ENCODE measurements at places on chromosomes 7 and 10.

DNA sequence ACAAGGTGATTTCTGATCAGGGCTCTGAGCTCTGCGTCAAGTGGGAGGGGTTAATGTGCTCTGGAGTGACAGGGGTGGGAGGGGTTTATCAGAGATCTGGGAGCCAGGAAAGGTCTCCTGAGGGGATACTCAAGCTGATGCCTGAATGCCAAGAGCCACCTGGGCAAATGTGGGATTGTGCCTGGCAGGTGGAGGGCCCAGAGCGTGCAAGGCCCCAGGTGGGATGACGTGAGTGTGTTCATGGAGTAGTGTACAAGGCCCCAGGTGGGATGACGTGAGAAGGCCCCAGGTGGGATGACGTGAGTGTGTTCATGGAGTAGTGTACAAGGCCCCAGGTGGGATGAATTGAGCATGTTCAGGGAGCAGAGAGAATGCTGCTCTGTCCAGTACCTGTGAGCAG lies 610.3 kb downstream of the PTPRN2 start:
- DNase-seq: no peak

- no peak for DNase-seq
These were observed 36.5 kb upstream of the SVIL start for GRCh38 chr10:29671228-29671780.

DNA sequence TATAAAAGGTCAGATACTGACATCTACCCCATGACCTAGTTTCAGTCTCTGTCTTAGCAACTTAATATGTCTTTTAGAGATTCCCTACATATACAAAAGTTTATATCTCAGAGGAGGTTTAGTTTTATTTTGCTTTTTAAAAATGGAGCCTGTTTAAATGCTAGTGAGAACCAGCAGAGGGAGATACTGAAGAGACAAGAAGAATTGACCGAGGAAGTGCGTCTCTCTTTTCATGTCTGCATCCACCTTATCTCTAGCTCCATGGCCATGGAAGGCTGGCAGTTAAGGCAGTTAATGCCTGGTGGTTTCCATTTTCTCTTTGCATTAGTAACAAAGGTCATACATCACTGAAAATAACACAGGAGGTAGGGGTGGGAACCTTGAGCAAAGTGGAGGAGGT lies 10.7 kb downstream of the SUV39H2 start:
- no peak for DNase-seq

DNA sequence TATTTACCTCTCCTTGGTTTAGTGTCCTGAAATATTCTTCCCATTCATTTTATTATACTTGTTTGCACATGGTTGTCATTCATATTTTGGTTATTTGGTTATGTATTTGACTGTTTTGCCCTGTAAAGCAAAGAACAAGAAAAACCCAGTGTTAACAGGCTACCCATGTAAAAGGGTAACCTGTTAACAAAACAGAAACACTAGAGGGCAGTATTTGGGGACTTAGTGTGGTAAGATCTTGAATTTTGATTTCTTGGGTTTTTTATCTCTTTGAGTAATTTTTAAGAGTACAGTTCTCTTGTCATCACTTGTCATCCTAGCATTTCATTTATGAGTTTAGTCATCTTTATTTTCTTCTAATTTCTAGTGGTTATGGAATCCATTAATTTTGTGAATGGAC lies 51.3 kb downstream of the POLL start:
- DNase-seq: no peak

DNA sequence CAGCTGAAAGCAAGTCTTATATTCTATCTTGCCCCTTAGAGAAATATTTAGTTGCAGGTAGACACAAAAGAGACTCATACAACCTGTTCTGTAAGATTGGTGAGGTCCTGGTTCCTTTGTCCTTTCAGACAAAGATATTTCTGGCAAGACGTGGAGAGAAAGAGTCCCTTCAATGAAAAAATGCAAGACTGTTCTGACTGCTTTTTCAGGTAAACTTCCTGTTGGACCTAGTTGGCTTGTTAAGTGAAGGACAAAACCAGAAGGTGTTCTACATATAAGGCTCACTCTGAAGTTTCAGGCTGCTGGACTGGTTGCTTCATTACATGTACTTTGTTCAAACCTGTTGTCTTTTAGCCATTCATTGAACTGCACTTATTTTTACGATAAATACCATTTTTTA lies 119.0 kb upstream of the PTPRZ1 start:
- DNase-seq: no peak

DNA sequence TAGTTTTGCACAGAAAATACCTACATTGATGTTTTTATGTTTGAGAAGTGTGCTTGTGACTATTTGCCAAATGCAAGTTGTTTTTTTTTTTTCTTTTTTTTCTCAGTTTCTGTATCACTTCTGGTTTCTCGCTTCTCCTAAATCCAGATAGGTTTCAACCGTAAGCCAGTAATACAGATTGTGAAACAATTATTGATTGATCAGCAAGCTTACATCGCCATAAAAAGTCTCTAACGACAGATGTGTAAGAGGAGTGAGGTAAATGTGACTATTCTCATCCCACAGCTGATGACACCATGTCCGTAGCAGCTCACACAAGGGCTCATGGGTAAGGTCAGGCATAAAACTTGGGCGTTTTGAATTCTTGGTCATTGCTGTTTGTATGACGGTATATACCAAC lies 202.8 kb upstream of the AKR1E2 start:
- DNase-seq: no peak

DNA sequence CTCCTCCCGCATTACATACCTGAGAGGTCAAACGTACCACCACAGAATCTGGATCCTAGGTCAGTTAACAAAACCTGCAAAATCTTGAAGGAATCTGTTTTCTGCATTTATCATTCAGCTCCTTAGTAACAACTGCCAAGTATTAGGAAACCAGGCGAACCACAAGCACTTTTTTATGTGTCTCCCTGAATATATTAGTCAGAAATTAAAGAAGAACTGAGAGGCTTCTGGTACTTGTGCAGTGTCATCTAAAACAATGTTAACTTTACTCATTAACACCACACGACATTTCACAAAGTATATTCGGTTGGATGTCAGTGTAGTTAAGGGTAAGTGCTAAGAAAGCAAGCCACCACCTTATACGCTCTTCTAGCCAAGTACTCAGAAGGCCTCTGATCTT lies 2.5 kb downstream of the CCDC6 start:
- DNase-seq: no peak

DNA sequence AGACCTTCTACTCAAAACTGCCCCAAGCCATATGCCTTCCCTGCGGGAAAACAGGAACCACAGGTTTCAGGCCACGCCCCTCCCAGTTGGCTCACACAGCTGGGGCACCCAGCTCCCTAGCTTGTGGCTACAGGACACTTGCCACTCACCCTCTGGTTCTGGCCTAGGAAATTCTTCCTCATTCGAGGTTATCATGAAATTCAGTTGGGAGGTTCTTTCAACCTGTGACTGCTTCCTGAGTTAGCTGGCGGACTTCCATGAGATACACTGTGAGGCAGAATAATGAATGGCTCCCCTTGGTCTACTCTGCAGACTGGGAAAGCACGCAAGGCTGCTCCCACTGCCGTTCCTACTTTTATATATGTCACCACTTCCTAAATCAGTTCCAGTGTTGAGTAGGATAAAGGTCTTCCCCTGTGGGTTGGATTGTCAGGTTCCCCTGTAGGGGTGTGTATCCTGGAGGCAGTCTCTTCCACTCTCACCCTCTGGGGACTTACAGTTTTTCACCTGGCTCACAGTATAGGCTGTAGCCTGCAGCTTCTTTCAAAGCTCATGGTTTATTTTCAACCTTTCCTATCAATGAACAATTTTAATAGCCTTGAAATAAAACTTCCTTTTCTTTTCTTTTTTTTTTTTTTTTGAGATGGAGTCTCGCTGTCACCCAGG lies 37.0 kb downstream of the GPR22 start:
- no peak for DNase-seq

All from brain pericyte (primary cell).